Epithelial cell of alveolus of lung (primary cell): ENCODE measurements at places on chromosomes 4 and X. TPM values are rescaled to one million over a fixed set of nuclear protein-coding genes. Genes with fewer than 3 reads are reported as not detected.

The PABPC4L gene
- 3.6 and 4.2 TPM in 2 replicates for total RNA-seq

The NOX1 gene
- total RNA-seq, result not detected in 2 replicates

The MAGEA12 gene
- not detected in 2 replicates for total RNA-seq

The KDM6A gene
- 8.5 and 41.2 TPM in 2 replicates for total RNA-seq

The RPL10 gene
- 7,452 and 8,826 TPM in 2 replicates for total RNA-seq

The XAGE1B gene
- total RNA-seq, result not detected in 2 replicates

The PAGE1 gene
- not detected in 2 replicates for total RNA-seq

The H2BW2 gene
- total RNA-seq, result not detected in 2 replicates

The CENPC gene
- total RNA-seq, result 5.4 and 12.8 TPM in 2 replicates

The ERAS gene
- not detected in 2 replicates for total RNA-seq

The ANAPC4 gene
- 13.8 and 20.0 TPM in 2 replicates for total RNA-seq

The XAGE2 gene
- total RNA-seq, result not detected in 2 replicates

The FGA gene
- total RNA-seq, result 0.64 TPM in 1 of 2 replicates, not detected in the other

The MTNR1A gene
- total RNA-seq, result 0.48 TPM in 1 of 2 replicates, not detected in the other

The NR3C2 gene
- total RNA-seq, result 0.24 and 1.3 TPM in 2 replicates

The TEX13D gene
- not detected in 2 replicates for total RNA-seq

The SOX3 gene
- total RNA-seq, result not detected in 2 replicates

The RAB9B gene
- 0.13 TPM in 1 of 2 replicates, not detected in the other for total RNA-seq

The COL25A1 gene
- 0.08 and 0.65 TPM in 2 replicates for total RNA-seq

The RCHY1 gene
- total RNA-seq, result 8.9 and 16.7 TPM in 2 replicates

The PDE5A gene
- 133 and 158 TPM in 2 replicates for total RNA-seq

The CXCL1 gene
- 55.1 and 534 TPM in 2 replicates for total RNA-seq

The LONRF3 gene
- 1.2 TPM in 1 of 2 replicates, not detected in the other for total RNA-seq

The TRAPPC11 gene
- total RNA-seq, result 20.4 and 44.6 TPM in 2 replicates

The BEND4 gene
- not detected in 2 replicates for total RNA-seq

The TRIM60 gene
- total RNA-seq, result not detected in 2 replicates

The AMER1 gene
- total RNA-seq, result 1.8 and 4.0 TPM in 2 replicates

The FGF13 gene
- 1.0 and 3.4 TPM in 2 replicates for total RNA-seq

The ACOT9 gene
- 27.1 and 44.7 TPM in 2 replicates for total RNA-seq

The ASMT gene
- total RNA-seq, result not detected in 2 replicates
